ENCODE measurements at places on chromosomes 6 and 20.

- DNase-seq: no peak
These were observed 19.5 kb upstream of the FAM8A1 start for GRCh38 chr6:17580518-17581048.

DNA sequence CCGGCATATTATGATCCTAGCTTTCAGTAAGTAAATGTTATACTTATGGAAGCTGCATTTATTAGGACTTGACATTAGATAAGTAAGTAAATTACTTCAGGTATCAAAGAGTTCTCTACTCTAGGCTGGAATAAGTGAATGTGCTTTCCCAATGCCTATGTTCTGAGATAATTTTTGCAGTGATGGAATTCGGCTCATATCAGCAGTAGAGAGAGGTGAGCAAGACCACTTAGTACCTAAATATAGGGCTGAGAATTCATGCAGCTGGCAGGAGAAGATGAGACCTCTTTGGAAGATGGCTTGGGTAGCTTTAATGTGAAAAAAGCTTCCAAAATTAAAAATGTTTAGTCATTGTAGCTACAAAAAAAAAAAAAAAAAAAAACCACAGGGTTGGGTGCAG lies 13.3 kb upstream of the BEND3 start:
- no peak for DNase-seq

- DNase-seq: no peak
These were observed 779.7 kb upstream of the MAN1A1 start for GRCh38 chr6:120129228-120129627.

DNA sequence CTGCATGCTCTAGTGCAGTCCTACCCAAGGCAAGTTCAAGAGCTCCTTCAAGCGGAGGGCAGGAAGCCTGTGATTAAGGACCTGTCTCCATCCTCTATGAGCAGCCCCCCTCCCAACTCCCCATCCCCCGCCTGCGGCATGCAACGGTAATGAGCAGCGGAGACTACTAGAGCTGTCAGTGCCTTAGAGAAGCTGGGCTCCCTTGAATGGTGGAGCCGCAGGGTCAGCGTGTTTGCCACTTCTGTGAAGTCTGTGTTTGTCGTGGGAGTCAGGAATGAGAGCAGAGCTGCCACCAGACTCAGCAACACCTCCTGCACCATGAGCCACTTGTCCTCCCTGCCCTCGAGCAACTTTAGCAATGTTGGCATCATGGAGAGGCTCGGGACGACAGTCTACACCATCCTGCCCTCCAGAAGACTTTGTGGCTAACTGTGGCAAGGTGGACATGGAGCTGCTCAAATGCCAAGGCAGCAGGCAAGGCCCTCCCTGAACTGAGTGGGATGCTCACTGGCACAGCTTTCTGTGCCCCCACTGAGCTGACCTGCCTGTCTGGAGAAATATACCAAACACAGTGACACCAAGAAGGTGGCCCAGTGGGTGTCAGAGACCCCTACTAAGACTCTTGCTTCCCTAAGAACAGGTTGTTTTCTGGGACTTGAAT lies 23.8 kb upstream of the SYNDIG1 start:
- DNase-seq: no peak

GRCh38 chr6:158755636-158756035 lies 63.5 kb downstream of the EZR start:
- DNase-seq: no peak

GRCh38 chr6:39330476-39330875 lies 8.0 kb upstream of the KCNK16 start:
- DNase-seq: no peak
